ENCODE measurements at places on chromosomes 1 and 21.

DNA sequence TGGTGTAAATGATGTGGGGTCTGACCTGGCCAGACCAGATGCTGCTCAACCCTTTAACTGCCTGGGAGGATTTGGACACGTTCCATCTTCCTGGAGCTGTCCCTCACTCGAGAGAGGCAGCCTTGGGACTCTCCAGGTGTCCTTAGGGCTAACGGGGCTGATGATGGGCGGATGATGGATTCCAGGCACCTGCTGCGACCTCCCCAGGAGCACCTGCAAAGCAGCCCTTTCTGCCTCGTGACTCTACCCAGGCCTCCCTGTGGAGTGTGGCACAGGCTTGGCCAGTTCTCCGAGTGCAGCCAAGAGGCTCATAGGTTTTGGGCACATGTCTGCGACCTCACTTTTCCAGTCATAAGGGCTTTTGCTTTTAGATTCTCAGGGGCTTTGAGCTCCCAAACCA is 12.3 kb upstream of the TRIM17 start:
- DNase-seq = no peak

DNA sequence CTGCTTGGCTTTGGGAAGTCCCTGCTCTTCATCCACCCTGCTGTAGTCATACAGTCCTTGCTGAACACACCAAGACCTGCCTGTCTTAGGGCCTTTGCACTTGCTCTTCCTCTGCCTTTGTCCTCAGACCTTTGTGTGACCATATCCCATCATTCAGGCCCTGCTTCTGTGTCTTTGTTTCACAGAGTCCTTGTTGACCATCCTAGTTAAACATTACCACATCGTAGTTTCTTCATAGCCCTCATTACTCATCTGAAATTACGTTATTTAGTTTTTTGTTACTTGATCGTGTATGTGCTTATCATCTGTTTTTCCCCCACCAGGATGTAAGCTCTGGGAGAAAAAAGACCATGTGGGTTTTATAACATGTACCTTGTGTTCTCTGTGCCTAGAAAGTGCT is 18.3 kb upstream of the SPRR5 start:
- DNase-seq = no peak

- no peak for DNase-seq
Measured at GRCh38 chr21:31052489-31053142, 14.3 kb upstream of the KRTAP19-8 start.

DNA sequence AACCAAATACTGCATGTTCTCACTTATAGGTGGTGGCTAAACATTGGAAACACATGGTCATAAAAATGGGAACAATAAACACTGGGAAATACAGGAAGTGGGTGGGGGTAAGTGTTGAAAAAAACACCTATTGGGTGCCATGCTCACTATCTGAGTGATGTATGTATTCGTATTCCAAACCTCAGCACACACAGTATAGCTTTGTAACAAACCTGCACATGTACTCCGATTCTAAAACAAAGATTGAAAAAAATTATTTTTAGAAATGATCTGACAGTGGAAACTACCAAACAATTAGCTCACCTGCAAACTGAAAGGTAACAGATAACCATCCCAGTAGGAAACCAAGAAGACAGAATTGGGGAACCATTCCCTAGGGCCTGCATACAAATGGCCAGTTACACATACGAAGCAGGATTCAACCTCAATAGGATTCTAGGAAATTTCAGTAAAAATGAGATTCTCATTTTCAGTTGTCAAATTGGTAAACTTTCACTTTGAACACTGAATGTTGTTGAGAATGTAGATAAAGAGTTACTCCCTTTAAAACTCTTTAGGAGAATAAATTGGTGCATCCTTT is 88.1 kb upstream of the LRRC8D start:
- DNase-seq = no peak

DNA sequence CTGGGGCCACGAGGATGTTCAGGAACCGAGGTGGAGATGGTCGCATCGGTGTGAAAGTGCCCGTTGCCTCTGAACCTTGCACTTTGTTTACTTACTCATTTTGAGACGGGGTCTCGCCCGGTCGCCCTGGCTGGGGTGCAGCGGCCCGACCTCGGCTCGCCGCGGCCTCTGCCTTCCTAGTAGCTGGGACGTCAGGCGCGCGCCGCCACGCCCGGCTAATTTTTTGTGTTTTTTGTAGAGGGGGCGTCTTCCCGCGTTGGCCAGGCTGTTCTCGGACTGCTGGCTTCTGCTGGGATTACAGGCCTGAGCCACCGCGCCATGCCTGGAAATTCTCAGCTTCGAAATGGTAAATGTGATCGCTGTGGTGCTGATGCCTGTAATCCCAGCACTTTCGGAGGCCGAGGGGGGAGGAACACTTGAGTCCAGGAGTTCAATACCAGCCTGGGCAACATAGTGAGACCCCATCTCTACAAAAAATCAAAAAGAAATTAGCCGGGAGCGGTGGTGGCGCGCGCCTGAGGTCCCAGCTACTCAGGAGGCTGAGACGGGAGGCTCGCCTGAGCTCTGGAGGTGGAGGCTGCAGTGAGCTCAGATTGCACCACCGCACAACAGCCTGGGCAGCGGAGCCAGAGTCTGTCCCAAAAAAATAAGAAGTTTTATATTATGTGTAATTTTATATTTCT is 684 bp upstream of the MRPL20 start:
- peak; percentile 27 for DNase-seq

GRCh38 chr1:169892927-169893644 is 610 bp downstream of the SCYL3 start:
- no peak for DNase-seq

GRCh38 chr1:116951200-116951935 is 41.7 kb downstream of the PTGFRN start:
- DNase-seq = no peak

DNA sequence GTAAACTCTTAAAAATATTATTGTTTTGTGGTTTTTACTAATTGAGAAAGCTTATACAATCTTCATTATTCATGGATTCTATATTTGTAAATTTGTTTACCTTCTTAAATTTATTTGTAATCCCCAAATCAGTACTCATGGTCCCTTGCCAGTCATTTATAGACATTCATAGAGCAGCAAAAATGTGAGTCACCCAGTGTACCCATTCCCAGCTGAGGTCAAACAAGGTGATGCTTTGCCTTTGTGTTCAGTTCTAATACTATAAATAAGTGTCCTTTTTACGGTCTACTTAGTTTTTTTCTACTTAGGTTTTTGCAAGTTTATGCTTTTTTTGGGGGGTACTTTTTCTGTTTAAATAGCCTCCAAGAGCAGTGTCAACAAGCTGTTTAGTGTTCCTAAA is 36.1 kb downstream of the SORT1 start:
- no peak for DNase-seq

DNA sequence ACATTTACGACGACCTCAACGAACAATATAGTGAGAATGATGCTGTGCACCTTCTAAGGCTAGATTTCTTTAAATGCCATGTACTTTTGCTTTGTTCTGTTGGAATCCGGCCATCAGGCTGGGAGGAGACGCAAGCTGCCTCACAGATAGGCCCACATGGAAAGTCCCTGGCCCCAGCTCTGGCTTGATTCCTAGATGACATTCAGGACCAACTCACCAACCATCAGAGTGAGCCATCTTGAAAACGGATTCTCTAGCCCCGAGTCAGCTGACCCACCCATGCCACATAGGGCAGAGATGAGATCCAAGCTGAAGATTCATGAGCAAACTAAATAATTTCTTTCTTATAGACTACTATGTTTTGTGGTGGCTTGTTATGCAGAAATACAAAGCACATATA is 164.4 kb downstream of the ZNF281 start:
- DNase-seq = no peak

DNA sequence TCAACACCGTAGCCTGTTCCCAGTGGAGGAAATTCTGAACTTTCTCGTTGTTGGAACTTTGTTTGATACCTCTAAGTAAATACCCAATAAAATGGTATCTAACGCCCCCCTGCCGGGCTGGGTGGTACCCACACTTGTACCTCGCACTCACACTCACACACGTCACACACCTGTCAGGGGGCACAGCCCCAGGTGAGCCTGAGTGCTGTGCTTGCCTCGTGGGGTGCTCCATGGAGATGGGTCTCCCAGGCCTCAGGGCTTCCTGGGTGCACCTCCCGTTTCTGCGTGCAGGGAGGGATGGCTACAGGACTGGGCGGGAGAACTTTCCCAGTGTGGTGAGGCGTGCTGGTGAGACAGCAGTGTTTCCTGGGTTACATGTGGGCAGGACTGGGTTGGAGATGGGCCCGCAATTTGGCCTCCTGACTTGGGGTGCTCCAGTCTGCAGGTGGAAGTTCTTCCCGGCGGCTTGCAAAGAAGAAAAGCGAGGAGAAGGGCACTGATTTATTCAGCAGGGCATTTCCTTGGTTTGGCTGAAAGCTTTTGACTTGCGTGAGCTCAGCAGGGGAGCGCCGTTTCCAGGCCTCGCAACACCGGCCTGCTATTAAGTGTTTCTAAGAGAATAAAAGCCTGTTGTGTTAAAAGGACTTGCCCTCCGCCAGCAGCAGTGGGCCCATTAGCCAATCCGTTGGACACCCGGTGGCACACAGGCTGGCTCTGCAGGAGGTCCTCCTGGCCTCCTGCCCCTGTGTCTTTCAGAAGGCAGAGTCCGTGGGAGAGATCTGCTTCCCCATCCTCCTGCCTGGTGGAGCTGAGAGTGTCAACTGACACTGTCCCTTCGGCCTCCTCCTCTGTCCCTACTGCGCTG is 79.7 kb downstream of the KIF26B start:
- no peak for DNase-seq

GRCh38 chr21:14748662-14749061 is 202.5 kb upstream of the SAMSN1 start:
- no peak for DNase-seq

- DNase-seq = no peak
Measured at GRCh38 chr21:43985690-43986251, 26.3 kb upstream of the TRAPPC10 start.

DNA sequence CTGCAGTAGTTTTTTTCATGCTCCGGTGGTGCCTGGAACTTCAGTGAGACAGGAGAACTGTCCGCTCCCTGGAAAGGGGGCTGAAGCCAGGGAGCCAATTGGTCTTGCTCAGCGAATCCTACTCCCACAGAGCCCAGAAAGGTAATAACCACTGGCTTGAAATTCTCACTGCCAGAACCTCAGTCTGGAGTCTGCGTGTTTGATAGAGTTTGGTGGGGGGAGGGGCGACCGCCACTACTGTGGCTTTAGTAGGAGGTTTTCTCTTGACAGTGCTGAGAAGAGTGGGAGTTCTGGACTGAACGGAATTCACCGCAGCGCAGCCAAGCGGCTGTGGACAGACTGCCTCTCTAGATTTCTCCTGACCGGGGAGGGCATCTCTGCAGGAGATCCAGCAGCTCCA is 8.0 kb upstream of the OR2M3 start:
- DNase-seq = no peak

GRCh38 chr1:69438056-69438795 is 129.5 kb upstream of the LRRC7 start:
- no peak for DNase-seq

- DNase-seq = no peak
Measured at GRCh38 chr1:229535230-229535629, 23.3 kb downstream of the ABCB10 start.

GRCh38 chr1:184986250-184986649 is 11.9 kb upstream of the NIBAN1 start:
- no peak for DNase-seq

GRCh38 chr1:116666187-116667077 is 1.1 kb downstream of the IGSF3 start:
- DNase-seq = no peak

- no peak for DNase-seq
Measured at GRCh38 chr1:61156576-61157467, 74.5 kb downstream of the NFIA start.

DNA sequence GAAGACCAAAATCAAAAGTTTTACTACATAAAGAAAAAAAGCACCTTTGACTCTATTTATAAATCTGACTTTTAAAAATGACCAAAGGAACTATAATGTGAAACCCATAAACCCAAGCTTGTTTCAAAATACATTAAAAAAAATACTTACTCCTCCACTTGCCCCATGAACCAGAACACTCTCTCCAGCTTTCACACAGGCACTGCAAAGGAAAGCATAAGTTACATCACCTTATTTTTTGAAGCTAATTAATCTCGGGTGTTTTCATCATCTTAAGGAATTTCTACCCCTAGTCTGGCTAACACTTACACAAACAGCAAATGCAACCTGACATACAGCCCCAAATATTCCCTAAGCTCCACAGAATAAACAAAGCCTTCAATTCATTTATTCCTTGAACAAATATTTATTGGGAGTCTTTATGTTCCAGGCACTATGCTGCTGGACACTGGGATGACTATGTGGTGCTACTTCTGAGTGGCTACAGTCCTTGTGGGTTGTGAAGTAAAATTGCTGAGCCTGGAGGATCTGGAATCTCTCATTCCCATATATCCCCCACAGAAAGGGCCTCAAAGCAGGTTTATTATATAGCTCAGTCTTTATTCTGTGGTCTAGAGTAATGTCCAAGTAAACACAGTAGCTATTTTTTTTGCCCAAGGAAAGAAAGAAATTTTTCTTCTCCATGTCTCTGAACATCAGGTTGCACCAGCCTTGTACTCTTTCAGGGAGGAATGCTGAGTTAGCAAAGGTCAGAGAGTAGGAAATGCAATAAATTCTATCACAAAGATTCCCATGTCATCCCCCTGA is 18.2 kb downstream of the CRYZ start:
- DNase-seq = no peak

DNA sequence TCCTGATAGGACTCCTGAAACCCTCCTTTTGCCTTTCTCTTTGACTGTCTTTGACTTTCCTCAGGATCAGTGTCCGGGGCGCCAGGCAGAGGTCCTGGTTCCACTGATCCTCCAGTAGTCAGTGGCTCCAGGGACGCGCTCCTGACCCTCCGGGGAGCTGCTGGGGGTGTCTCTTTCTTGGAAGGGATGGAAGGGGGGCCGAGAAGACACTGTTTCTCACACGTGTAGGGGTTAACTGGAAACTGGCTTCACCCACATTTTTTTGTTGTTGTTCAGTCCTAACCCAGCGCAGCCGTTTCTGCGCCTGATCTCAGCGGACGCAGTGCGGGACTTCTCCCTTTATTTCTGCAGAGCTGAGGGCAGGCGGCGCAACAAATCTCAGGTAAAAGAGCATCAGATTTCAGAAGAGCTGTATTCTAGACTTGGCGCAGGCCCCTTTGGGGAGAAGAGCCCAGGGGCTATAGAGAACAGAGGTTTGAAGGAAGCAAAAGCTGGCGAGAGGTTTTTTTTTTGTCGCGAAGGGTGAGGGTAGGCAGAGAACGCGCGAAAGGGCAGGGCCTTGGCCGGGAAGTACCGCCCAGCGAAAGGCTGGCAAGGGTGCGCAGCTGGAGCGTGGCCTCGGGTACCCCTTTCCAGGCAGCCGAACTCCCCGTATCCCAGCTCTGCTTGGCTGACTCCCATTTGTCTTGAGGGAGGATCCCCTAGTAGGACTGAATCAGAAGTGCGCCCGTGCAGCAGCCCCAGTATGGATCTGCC is 4.3 kb upstream of the LHX9 start:
- DNase-seq = no peak

GRCh38 chr1:204263254-204263910 is 49.6 kb upstream of the GOLT1A start:
- DNase-seq = no peak

DNA sequence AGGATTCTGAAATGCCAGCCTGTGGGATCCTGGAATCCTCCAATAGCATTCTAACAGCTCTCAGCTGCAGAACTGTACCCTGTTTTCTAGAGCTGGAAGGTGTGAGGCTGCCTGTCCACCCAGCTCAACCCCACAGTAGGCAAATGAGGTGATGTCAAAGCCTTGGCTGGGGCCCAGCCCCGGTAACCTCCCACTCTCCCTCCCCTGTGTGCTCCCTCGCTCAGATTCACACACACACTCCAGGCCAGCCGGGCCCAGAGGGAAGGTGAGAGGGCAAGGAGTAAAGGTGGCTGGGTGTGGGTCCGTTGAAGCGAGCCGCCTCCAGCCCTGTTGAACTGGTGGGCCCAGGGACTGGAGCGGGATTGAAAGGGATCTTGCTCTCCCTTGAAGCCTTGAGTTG is at the start of gene BSND:
BSND (plus strand) TSS at position 257 of the 400 bp plus-strand sequence. CDS start 254 bp downstream, outside the sequence.
- no peak for DNase-seq

Measured in T-helper 2 cell (primary cell).